ENCODE measurements at places on chromosomes 1 and 21.

DNA sequence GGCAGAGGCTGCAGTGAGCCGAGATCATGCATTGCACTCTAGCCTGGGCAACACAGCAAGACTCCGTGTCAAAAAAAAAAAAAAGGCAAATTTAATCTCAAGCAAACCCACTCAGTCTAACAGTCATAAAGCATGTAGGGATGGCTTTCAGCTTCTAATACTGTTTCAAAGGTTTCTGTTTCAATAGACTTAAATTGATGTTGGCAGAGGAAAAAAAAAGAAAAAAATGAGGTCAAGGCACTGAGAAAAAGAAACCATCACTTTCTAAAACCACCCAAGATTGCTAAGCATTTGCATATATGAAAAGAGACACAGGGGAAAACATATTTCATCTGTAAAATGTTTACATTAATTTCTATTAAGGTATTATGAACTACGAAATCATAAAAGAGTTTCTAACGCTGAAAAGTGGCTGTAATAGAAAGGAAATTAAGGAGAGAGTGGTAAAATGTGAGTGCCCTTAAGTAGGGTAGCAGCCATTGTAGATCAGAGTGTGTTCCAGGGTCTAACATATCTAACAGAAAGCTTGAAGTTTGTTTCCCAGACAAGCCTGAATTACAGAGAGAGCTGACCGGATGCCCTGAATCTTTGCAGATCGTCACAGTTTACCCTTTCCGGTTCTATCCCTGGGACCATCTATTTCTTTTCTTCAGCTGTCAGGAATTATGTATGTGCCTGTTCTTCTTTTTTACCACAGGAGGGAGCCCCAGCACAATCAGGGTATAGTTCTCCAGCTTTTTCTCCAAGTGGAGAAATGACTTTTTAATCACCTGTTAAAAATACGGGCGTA lies 70.0 kb downstream of the PLD5 start:
- peak; percentile 3 for DNase-seq

DNA sequence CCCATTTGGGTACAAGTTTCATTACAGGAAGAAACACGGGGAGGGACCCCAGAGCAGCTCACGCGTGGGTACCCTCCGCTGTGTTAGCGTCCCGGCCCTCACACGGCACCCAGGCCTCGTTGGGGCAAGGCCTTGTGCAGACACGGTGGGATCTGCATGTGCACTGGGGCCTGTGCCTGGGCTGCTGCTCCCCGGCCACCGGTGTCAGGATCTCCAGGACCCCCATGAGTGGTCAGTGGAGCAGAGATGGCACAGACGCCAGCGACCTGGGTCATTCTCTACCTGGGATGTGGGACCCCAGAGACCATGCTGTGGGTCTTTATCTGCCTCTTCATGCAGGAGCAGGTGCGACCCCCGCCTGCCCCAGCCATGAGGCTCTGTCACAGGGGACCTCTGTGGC lies 5.4 kb upstream of the SAMD11 start:
- DNase-seq = no peak

DNA sequence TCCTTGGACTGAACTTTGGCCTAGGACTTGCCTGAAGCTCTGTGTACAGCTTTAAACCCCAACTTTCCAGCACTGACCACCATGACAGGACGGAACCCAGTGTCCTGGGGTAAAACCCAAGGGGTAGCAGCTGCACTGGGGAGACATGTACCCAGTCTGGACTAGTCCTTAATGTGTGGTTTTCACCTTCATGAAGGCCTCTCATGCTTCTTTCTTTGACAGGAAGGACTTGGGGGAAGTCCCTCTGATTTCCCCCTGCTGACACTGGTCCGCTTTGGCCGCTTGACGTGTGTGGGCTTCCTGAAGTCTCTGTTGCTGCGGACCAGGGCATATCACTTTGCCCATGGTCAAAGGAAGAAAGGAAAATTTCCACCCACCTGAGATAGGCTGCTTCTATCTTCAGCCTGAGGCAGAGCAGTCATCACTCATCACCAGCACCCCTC lies 66.3 kb upstream of the PRDX6 start:
- DNase-seq = peak; percentile 80

- DNase-seq = no peak
Observed at GRCh38 chr1:228190778-228191177, 17.1 kb upstream of the OBSCN start.

All from suppressor macrophage treated with lipopolysaccharide for 4 hours (primary cell).